ENCODE measurements at places on chromosomes 4 and X.
A peak's percentile ranks its signal among the peaks of the same experiment; 100 is the strongest.

DNA sequence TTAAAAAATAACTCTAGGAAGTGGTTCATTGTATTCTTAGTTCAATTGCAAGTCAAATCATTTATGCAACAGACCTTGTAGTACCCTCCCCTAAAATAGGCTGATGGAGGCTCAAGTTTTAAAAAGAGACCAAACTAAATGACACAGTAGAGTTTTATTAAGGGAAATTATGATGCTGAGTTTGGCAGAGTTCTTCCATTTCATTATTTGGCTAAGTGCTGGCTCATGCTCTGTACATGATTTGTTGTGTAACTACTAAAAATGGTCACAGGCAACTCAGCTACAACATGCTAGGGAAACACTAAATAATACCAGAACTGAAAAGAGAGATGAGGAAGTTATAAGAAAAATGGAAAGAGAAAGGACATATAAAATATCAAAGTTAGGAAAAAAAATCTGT, 96.1 kb upstream of the TFDP3 start:
- DNase-seq, result no peak

- no peak for DNase-seq
Measured at GRCh38 chrX:154028502-154029184, 8.9 kb upstream of the IRAK1 start.

GRCh38 chr4:73583666-73584065, 36.6 kb downstream of the RASSF6 start:
- no peak for DNase-seq

DNA sequence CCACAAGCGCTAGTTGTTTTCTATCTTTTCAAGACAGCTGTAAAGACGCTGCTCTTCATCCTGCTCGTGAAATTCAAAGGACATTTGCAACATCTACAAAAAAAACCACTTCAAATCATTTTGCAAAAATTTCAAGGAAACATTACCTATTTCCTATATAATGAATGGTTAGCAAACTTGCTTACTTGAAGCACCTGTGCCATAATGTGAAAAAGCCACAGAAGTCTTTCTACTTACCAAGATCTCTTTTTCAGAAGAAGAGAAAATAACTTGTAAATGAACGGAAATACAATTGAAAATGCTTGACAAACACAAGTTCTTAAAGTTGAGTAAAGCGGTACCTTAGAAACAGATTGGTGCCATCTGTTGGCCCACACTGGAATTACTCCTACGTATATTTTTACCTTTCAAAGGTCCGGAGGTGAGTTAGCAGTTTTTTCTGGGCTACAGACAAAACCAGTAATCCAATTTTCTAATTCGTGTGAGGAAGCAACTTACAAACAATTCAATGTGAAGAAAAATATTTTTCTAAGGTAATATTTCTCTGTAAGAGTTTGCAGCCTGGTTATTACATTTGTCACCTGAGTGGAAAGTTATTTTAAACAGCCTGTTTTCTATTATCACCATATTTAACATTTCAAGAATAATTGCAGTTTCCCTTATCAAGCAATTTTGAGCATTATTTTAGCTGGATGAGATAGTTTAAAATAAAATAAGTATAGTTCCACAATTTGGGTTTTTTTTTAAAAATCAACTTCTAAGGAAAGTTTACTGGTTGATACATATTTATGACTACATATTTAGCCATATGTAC, at the start of gene TLR6:
TSS of gene TLR6 (minus strand) at position 294 of the 814 bp plus-strand sequence. CDS start 27,344 bp downstream, outside the sequence.
- DNase-seq, result peak; percentile 90

DNA sequence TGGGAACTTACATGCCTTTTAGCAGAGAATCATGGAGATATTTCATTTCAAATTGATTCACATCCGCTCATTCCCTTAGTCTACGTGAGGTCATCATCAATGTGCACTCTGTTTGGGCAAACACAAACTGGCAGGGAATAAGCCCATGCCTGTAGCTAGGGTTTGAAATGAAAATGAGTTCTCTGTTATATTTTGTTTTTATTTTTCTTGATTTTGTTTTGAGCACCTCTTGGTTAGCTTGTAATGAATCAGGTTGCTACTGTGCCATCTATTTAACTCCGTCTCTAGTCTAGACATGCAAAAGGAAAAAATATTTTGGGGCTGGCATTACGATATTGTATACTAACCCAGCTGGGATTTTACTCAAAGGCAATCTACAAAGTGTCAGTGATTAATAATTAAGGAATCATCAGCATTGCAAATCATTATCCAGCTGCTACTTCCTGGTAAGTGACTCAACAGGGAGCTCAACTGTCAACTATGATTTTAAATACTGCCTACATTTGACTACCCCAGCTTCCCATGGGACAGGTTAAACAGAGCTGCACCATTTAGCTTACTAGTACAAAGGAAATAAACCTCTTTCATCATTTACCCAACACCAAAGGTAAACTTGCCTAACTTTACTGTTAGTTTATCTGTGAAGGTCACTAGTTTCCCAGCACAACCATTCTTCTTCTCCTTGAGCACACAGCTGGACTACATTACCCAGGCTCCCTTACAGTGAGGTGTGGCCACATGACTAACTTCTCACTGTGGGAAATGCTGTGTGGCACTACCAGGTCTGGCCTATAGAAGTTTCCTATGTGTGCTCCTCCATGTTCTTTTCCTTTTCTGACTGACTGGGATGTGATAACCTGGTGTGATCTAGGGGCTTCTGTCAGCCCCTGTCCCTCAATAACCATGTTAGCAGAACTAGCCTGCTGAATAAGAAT, 21.2 kb upstream of the TRPC5OS start:
- DNase-seq, result peak; percentile 50

DNA sequence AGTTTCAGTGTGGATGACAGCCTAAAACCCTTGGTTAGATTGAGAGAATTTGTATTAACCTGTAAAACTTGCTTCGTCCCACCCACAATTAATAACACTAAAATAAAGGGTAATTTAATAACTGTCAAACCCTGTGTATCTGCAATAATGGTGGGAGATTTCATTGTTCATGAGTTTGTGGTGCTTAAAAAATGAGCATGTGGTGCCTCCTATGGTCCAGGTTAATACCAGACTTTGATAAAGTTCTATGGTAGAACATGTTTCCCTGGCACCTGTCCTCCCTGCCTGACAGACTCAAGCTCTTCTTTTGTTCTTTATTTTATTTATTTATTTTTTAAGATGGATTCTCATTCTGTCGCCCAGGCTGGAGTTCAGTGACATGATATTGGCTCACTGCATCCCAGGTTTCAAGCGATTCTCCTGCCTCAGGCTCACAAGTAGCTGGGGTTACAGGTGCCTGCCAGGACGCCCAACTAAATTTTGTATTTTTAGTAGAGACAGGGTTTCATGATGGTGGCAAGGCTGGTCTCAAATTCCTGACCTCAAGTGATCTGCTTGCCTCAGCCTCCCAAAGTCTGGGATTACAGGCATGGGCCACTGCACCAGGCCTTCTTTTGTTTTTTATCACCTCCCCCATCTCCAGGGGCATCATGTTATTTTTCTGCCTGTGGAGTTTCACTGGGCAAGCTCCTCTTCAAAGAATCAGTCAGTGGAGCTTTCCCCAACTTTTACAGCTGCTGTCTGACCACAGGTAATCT, 289.2 kb downstream of the NR3C2 start:
- DNase-seq, result peak; percentile 8

- no peak for DNase-seq
Measured at GRCh38 chr4:79163981-79164490, 161.8 kb downstream of the NAA11 start.

- DNase-seq, result no peak
Measured at GRCh38 chr4:4217113-4217512, 9.6 kb downstream of the OTOP1 start.

DNA sequence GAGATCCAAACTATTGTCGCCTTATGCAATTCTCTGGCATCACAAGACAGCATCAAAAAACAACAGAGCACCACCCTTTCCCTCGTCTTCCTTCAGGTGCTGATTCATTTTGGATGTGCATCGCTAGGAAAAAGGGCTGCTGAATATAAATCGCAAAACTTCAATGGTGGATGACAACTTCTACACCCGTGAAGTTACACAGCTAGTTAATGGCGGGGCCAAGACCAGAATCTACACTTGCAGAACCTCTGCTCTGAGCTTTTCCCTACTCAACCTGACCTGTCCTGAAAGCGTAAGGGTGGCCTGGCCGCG, 674 bp downstream of the GNPDA2 start:
- DNase-seq, result peak; percentile 31

GRCh38 chr4:94345969-94346368, 3.3 kb upstream of the HPGDS start:
- DNase-seq, result no peak

GRCh38 chr4:90403781-90404180, 276.6 kb downstream of the CCSER1 start:
- no peak for DNase-seq

GRCh38 chrX:39667736-39668482, 429.8 kb downstream of the BCOR start:
- DNase-seq, result no peak

DNA sequence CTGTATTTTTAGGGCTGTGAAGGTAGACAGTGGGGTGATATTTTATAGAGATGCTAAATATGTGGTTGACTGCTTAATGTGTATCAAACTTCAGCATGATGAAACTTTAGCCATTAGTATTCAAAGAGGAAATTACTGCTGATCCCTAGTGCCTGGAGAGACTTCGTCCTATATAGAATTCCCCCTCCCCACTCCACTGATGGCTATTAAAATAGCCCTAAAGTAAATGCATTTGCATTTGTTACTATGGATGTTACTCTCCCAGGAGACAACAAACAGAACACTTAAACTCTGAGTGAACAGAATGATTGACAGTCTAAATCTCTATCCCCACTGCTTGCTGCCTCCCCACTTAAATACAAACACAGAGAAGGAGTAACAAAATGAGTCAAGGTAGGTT, 39.1 kb downstream of the ADGRL3 start:
- no peak for DNase-seq

DNA sequence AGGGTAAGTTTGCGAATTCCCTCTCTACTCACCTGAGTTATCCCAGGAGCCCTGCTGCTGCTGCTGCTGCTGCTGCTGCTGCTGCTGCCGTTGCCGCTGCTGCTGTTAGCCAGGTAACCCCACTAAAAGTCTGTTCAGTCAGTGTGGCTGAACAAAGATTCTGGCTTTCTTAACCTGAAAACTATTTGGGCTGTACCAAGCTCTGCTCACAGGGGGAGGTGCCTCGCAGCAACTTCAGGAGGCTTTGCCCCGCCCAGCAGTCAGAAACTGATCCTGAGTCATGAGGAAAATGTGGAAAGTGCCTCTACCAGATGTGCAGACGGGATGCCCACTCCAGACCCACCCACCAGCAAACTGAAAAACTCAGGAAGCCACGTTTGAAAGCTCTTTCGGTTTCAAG, at the start of gene CAPN6:
TSS of gene CAPN6 (minus strand) at position 145 of the 400 bp plus-strand sequence. CDS start 6,547 bp downstream, outside the sequence.
- DNase-seq, result no peak

- no peak for DNase-seq
Measured at GRCh38 chr4:2593003-2593402, 56.6 kb downstream of the FAM193A start.

DNA sequence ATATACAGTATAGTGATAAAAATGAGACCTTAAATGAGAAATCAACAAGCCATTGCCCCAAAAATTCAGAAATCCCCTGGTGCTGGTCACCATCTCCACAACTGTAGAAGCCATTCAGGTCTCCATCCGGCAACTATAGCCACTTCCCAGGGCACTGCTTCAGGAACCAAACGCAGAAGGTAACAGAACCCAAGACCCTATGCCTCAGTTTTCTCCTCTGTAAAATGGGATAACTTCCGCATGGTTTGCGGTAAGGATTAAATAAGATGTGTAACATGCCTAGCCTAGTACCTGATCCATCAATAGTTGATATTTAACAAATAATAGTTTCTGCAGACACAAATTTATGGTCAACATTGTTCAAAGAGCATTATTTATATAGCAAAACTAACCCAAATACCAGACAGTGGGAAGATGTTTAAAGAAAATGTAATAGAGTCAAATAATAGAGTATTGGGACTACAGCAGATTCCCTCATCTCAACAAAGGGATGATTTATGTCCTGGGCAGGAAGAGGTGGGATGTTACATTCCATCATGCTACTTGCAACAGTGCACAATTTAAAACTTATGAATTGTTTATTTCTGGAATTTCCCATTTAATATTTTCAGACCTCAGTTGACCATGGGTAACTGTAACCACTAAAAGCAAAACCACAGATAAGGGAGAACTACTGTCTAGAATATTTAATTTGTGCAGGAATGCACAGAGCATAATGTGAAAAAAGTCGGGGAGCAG, 30.0 kb downstream of the IRF2 start:
- no peak for DNase-seq

GRCh38 chr4:101857176-101857575, 66.6 kb downstream of the BANK1 start:
- no peak for DNase-seq

GRCh38 chrX:139692908-139693307, 15.1 kb downstream of the MCF2 start:
- DNase-seq, result no peak

GRCh38 chr4:32261196-32261595, 1541.0 kb downstream of the PCDH7 start:
- DNase-seq, result no peak

DNA sequence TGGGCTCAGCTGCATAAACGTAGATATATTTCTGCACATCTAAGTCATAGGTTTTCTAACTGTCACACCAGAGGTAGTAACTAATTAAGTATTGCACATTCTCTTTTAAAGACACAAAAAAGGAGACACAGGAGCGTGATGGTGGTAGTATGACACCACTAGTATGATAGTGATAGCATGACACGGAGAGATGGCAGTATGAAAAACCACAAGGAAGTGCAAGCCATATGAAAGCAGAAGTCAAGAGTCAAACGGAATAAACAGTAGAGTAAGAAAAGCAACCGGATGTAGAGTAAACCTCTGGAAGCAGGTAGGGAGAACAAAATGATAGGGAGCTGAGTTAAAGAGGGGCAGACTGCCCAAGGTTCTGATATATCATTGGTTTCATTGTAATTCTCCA, 382.2 kb upstream of the INTU start:
- no peak for DNase-seq

DNA sequence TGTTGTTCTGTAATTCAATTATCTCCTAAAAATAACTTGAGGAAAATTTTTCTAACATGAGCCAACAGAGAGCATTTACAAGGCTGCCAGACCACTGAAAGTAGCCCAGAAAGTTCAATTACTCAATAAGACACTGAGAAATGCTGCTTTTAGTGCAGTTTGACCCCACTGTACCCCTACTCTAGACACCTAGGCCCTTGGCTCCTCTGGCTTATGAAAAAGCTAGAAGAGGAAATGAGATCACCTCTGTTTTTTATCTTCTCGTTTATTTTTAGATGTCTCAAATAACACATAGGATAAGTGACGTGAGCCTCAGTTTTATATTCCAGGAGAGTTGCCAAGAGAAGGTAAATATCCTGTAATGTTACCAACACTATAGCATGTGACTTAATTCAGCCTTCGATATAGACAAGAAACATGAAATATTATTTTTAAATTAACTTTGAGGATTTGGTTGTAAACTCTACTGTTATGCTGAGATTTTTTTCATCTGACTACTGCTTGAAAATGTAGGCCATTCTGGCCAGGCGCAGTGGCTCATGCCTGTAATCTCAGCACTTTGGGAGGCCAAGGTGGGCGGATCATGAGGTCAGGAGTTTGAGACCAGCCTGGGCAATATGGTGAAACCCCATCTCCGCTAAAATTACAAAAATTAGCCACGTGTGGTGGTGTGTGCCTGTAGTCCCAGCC, 24.4 kb downstream of the TNIP3 start:
- DNase-seq, result no peak

- DNase-seq, result no peak
Measured at GRCh38 chr4:52987392-52988056, 125.4 kb downstream of the RASL11B start.
